Endothelial cell (in vitro differentiated cells): ENCODE measurements at places on chromosomes 11 and 22. TPM values are rescaled to one million over a fixed set of nuclear protein-coding genes. Genes with fewer than 3 reads are reported as not detected.

PLAAT5 gene
- 3.8 TPM for total RNA-seq

GVQW3 gene
- total RNA-seq = 6.1 TPM

MUC5AC gene
- total RNA-seq = not detected

RIN1 gene
- 4.8 TPM for total RNA-seq

DNA sequence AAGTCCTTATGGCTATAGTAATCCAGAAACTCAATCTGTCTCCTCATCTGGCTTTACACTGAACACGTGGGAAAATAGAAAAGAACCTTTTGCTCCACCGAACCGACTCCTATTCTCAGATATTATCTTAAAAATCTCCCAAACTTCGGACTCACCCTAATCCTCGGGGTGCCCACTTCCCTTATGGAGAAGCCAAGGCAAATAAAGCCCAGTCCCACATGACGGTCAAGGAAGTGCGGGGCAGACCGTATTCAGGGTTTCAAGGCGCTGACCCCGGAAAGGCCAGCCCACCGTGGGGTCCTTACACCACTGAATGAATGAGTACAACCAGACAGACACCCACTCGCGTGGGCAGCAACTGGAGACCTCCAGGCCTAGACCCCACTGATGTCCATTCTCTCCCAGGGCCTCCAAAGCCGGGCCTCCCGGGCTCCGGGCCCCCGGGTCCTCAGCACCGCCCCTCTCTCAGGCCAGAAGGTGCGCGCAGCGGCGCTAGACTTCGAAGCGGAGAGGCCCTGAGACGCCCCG is 489 bp downstream of the NUP98 start:
- peak overlapping the region; percentile 91 for H3K27ac ChIP-seq
- H3K27me3 ChIP-seq = peaks cover 4% of the 10 kb centered on the region
- H3K36me3 ChIP-seq = peaks cover 4% of the 10 kb centered on the region
- peaks cover 16% of the 10 kb centered on the region for H3K4me1 ChIP-seq
- peak overlapping the region; percentile 95 for H3K4me3 ChIP-seq

DNA sequence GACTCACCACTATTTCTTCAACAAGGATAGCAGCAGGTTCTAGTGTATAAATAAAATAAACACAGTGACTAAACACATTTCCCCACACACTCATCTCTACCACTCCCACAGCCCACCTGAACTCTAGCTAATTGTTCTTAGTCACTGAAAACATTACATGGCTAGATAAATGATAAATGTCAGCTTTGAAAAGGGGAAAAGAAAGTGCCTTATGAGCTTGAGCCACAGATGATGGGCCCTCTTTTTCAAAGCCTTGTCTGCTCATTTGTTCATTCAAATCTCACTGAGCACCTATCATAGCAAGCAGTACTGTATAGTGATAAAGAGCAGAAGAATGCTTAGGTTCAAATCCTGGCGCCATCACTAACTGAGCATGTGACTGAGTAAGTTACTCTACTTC is 58.3 kb downstream of the SIK3 start:
- no peaks in the 10 kb centered on the region for H3K27me3 ChIP-seq
- H3K27ac ChIP-seq = no peak overlapping the region
- no peak overlapping the region for H3K4me3 ChIP-seq
- no peak for DNase-seq
- H3K36me3 ChIP-seq = no peaks in the 10 kb centered on the region
- H3K4me1 ChIP-seq = peaks cover 61% of the 10 kb centered on the region

DNA sequence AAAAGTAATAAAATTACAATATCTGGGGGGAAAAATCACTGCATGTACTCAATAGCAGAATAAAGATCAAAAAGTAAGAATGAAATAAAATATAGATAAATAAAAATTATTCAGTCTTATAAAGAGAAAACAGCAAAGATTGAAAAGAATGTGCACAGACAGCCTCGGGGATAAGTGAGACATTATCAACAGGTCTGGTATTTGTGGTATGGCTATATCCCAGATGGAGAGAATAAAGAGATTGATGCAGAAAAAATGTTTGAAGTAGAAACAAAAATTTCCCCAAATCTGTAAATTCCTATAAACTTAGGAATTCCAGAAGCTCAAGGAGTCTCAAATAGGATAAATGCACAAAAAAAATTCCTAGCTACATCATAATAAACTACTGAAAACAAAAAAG is 74.5 kb upstream of the LUZP2 start:
- H3K4me3 ChIP-seq = no peak overlapping the region
- H3K36me3 ChIP-seq = no peaks in the 10 kb centered on the region
- no peaks in the 10 kb centered on the region for H3K4me1 ChIP-seq

DNA sequence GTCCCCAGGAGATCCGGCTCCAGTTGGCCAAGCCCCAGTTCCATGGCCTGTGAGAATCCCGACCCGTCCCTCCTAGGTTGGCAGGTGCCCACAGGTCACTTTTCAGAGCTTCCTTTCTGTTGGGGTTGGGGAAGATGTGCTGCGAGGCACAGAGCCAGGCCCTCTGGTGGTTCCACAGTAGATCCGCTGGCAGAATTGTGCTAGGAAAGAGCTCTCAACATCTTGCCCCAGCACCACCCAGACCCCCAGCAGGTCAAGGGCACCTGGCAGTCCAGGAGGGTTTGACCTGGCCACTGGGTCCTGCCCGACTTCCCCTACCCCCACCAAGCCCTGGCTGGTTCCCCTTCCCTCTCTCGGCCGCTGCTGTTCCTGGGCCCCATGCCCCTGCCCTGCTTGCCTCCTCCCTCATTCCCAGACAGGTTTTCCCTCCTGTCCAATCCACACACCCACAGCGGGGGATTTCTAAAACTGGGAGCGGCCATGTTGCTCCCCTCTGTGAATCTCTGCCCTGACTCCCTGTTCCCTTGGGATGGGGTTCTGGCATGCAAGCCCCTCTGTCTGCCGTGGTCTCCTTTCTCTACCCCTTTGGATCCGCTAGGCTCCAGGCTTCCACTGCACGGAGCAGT is 26.2 kb upstream of the GCAT start:
- no peak overlapping the region for H3K4me3 ChIP-seq
- peaks cover 4% of the 10 kb centered on the region for H3K36me3 ChIP-seq
- DNase-seq = no peak
- H3K27me3 ChIP-seq = peaks cover 17% of the 10 kb centered on the region
- peaks cover 11% of the 10 kb centered on the region for H3K4me1 ChIP-seq
- no peak overlapping the region for H3K27ac ChIP-seq

DNA sequence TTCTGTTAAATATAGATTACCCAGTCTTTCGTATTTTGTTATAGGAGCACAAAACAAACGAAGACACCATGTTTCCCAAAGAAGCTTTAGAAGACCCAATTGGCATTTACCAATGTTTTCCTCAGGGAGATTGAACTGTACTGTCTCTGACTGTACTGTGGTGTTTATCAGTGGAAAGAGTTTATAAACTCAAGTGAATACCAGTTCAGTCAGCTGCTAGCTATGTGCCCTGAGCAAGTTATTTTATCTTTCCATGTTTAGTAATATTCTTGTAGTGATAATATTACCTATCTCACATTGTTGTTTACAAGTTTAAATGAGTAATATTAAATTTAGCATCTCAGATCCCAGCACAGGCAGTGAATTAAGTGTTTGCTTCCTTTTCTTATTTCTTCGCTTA is 773.2 kb downstream of the KCNA4 start:
- no peak overlapping the region for H3K4me3 ChIP-seq
- no peaks in the 10 kb centered on the region for H3K36me3 ChIP-seq
- H3K27me3 ChIP-seq = peaks cover 2% of the 10 kb centered on the region
- no peaks in the 10 kb centered on the region for H3K4me1 ChIP-seq
- no peak for DNase-seq

DNA sequence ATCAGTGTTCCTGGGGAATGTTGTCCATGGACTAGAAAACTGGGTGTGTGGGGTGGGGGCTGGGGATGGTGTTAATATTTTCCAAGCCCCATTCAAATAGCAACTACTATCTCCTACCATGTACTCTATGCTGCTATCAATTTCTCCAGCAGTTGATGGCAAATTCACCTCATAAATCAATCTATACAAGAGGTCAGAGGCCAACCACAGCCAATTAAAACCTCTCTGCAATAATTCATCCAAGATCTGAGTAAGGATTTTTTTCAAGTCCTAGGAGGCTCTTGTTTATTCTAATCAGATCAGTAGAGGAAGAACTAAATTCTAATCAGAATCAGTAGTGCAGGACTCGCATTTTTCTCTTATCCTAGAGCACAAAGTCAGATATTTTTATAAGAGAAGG is 73.4 kb upstream of the WT1 start:
- no peaks in the 10 kb centered on the region for H3K36me3 ChIP-seq
- no peak overlapping the region for H3K27ac ChIP-seq
- no peak for DNase-seq
- no peaks in the 10 kb centered on the region for H3K4me1 ChIP-seq

DNA sequence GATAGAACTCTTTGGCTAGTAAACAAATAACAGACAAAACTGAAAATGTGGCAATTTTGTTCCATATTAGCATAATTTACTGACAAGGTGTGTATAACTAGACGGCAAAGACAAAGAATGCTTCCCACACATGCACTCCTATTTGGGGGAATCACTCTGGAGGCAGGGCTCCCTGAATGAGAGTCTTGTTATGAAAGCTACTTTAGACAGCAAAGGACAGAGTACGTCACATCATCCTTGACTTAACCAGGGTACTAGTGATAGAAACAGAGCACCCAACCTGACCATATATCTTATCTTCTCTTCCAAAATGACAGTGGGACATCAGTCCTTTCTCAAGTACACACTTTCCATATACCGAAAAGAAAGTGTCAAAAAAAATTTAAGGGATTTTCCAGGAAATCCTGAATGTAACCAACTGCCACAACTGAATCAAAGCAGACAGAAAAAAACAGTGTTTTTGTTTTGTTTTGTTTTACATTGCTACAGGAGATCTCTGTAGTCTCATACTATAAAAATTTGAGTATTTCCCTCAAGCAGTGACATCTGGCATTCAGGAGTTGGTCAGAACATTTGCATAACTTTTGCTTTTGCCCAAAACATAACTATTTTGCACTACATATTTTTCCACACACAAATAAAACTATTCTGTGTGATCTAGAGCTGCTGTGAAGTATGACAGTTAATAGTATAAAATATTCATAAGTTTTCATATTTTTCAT is 98.9 kb downstream of the ARHGAP20 start:
- no peak for DNase-seq
- no peaks in the 10 kb centered on the region for H3K36me3 ChIP-seq
- no peak overlapping the region for H3K27ac ChIP-seq
- no peak overlapping the region for H3K4me3 ChIP-seq
- H3K4me1 ChIP-seq = no peaks in the 10 kb centered on the region
- no peaks in the 10 kb centered on the region for H3K27me3 ChIP-seq

- no peaks in the 10 kb centered on the region for H3K36me3 ChIP-seq
- no peak overlapping the region for H3K4me3 ChIP-seq
- H3K4me1 ChIP-seq = peaks cover 22% of the 10 kb centered on the region
- no peaks in the 10 kb centered on the region for H3K27me3 ChIP-seq
These were observed 30.0 kb downstream of the MOV10L1 start for GRCh38 chr22:50119768-50120251.

DNA sequence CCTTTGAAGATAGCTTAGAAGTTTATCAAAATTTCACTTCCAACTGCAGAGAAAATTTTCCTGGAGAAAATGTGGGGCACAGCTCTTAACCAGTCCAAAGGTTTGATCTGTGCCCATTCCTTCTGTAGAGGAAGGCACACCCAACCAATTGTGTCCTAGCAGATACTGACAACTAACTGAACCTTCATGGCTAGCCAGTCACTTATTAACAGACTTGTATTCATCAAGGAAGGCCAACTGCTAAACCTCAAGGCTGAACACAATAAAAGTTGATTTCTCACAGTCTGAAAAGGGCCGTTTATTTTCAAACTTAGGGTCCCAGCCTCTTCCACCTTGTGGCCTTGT is 19.5 kb downstream of the SYT13 start:
- DNase-seq = no peak
- H3K4me1 ChIP-seq = peaks cover 5% of the 10 kb centered on the region
- H3K36me3 ChIP-seq = no peaks in the 10 kb centered on the region
- H3K4me3 ChIP-seq = no peak overlapping the region
- peaks cover 2% of the 10 kb centered on the region for H3K27me3 ChIP-seq

- peaks cover 29% of the 10 kb centered on the region for H3K4me1 ChIP-seq
- H3K27ac ChIP-seq = peak overlapping the region; percentile 87
- no peak overlapping the region for H3K4me3 ChIP-seq
These were observed 13.7 kb downstream of the YWHAH start for GRCh38 chr22:31957970-31958594.

DNA sequence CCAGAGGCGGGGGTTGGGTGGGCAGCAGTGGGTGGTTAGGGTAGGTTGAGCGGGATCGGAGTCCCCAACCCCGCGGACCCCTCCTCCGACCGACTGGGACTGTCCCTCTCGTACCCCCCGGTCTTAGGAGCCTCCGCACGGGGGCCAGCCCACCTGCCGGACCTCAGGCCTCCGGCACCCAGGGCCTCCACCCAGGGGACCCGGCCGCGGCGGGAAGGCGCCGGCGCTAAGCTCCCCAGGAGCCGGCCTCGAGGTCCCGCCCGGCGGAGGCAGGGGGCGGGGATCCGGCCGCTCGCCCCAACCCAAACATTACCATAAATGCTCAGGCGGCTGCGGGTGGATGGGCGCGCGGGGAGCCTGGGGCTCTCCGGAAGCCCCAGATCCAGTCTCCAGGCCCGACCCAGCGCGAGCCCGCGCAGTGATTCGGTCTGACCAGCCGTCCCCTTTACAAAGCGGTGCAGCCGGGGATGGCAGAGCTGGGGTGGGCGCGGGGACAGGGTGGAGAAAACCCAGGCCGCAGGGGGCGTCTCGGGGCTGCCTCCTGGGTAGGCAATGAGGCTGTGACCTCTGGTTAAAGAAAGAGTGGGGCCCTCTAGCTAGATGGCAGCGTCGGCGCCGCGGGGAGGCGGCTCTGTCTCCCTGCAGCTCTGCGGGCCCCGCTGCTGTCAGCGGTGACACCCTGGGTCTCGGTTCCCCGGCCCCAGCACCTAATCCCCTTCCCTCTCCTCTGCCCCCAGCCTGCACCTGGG is 4.0 kb upstream of the MCAM start:
- peak; percentile 63 for DNase-seq
- no peak overlapping the region for H3K27ac ChIP-seq
- no peaks in the 10 kb centered on the region for H3K36me3 ChIP-seq
- peaks cover 24% of the 10 kb centered on the region for H3K4me1 ChIP-seq

DNA sequence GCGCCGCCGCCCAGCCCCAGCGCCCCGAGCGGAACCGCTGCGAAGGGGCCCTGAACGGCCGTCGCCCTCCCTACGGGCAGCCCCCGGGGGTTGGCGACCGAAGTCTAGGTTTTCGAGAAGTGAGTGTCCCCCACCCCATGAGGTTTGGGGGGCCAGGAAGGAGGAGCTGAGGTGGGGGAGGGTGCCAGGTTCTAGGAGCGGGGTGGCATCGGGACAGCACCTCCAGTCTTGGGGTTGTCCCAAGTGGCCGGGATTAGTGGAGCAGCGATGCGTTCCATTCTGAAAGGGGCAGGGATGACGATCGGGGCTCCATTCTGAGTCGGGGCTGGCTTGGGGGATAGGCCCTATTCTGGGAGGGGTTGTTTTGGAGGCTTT is 408 bp downstream of the PPP2R5B start:
- DNase-seq = peak; percentile 20
- H3K27ac ChIP-seq = no peak overlapping the region
- peak overlapping the region; percentile 93 for H3K4me3 ChIP-seq
- H3K36me3 ChIP-seq = peaks cover 7% of the 10 kb centered on the region
- peaks cover 3% of the 10 kb centered on the region for H3K27me3 ChIP-seq
- no peaks in the 10 kb centered on the region for H3K4me1 ChIP-seq
